Memory B cell (primary cell): ENCODE measurements at places on chromosomes 1 and 21.

- DNase-seq, result no peak
These were observed 44.1 kb upstream of the TSPAN2 start for GRCh38 chr1:115133440-115133839.

- DNase-seq, result no peak
These were observed 60.3 kb upstream of the CSF3R start for GRCh38 chr1:36542962-36543515.

DNA sequence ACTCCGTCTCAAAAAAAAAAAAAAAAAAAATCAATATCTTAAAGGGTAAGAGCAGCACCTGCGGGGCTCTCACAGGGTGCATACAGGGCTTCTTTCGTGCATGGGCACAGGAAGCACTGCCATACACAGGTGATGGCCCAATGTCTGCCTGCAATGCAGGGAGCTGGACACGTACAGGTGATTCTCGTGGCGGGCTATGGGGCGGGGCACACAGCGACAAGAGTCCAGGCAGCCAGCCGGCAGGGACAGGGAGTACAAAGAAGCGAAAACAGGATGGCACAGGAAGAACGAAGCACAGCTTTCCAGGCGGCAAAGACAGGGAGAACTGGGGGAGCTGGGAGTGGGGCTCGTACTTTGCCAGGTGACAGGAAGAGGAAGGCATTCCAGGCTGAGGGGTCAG is 1.6 kb downstream of the KIF17 start:
- DNase-seq, result no peak

DNA sequence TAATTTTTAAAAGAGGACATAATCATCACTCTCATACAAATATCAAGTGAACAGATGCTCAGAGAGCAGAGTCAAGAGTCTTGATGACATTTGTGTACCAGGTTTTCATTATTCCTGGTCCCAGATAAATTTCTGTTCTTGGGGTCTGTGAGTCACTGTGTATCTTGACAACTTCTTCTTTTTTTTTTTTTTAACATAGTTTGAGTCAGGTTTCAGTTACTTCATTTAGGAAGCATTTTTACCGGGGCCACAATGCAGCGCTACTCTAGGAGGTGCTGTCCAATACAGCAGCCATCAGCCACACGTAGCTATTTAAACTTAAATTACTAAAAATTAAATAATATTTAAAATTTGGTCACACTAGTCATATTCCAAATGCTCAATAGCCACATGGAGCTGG is 188.1 kb upstream of the SAMSN1 start:
- no peak for DNase-seq

- DNase-seq, result no peak
These were observed 18.2 kb downstream of the CD34 start for GRCh38 chr1:207892764-207893163.

GRCh38 chr21:34522284-34522683 is 10.3 kb upstream of the KCNE1 start:
- DNase-seq, result no peak

DNA sequence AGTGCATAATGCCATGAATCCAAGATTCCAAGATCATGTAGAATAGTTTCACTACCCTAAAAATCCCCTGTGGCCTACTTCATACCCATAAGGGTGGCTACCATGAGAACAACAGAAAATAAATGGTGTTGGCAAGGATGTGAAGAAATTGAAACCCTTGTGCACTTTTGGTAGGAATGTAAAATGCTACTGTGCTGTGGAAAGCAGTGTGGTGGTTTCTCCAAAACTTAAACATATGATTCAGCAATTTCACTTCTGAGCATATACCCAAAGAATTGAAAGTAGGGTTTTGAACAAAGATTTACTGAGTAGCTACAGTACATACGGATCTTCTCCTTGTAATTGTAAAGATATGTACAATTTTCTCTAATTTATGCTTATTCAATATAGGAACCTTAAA is 16.0 kb downstream of the FNBP1L start:
- no peak for DNase-seq

- DNase-seq, result no peak
These were observed 182.0 kb upstream of the C1orf174 start for GRCh38 chr1:4081806-4082711.

GRCh38 chr1:206963740-206964139 is 6.5 kb downstream of the FCAMR start:
- no peak for DNase-seq

DNA sequence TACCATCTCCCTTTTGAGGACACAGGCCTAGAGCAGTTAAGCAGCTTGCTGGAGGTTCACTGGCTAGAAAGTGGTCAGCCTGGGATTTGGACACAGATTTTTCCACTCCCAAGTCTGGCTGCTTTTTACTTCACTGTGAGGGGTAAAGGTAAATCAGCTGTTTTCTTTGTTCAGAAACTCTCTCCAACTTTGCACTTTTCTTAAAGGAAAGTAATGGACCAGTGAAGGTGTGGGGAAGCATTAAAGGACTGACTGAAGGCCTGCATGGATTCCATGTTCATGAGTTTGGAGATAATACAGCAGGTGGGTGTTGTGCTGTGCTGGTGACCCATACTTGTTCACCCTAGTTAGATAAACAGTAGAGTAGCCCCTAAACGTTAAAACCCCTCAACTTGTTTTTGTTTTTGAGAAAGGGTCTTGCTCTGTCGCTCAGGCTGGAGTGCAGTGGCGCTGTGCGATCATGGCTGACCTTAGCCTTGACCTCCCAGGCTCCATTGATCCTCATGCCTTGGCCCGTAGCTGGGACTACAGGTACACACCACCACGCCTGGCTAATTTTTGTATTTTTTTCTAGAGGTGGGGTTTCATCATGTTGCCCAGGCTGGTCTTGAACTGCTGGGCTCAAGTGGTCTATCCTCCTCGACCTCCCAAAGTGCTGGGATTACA is 4.2 kb downstream of the SOD1 start:
- no peak for DNase-seq

DNA sequence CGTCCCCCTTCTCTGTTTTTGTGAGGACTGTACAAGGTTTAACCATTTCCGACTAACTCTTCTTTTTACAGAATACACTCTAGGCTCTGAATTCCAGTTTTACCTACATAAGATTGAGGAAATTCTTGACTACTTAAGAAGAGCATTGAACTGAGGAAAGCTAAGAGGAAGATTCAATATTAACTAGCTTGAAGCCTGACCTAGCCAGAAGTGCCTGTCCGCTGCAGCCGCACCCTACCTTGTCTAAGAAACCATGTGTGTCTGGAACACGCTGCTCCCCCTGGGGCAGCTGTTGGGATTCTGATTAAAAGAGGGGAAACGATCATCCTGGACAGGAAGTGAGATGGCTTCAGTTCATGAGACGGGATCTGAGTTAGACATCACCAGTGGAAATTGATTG is 28.9 kb downstream of the CA6 start:
- DNase-seq, result no peak

GRCh38 chr1:115496904-115497527 is 144.8 kb upstream of the VANGL1 start:
- DNase-seq, result no peak

GRCh38 chr1:26459573-26460031 is 12.6 kb upstream of the HMGN2 start:
- DNase-seq, result no peak
